ENCODE measurements at places on chromosomes 7 and 10.

DNA sequence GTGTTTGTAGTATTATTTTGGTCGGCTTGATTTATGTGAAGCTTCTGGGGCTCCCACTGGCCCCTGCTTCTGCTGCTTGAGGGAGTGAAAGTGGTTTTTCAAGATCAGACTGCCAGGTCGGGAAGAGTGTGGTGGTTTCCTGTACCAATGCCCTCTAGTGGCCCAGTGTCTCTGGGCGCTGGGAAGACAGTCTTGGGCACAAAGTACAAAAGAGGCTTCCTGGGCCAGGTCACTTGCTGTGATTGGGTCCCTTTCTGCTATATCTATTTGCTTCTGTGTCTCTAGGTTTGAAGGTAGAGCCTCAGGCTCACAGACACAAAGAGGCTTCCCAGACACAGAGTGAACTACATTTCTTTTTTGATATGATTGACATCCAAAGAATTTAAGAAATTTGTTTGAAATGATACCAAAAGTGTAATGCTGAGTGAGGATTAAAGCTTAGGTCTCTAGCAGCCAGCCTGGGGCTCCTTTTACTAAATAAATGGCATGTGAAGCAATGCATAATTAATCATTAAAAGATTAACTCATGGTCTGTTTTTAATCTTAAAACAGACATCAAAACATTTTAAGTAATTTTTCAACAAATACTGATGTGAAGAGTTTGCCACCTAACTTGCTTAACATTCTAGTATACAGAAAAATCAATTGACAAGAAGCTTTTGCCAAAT, 36.3 kb downstream of the ABCB1 start:
- no peak for DNase-seq

DNA sequence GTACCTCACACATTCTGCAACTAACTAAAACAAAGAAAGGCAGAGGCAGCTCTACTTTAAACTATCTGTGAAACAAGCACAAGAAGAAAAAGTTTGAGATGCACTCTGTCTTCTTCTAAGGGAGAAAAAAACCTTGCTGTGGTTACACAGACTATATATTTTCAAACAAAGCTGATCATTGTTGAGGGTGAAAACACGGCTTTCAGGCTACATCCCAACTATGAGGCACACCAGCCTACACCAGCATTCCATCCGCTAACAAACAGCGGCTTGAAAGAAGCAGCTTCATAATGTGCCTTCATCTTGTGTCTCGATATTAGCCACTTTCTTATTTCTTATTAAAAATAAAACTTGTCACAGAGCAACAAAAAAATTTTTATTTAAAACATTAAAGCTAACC, 79.1 kb downstream of the USP6NL start:
- no peak for DNase-seq

- DNase-seq, result no peak
Measured at GRCh38 chr10:59087486-59087885, 89.0 kb upstream of the PHYHIPL start.

DNA sequence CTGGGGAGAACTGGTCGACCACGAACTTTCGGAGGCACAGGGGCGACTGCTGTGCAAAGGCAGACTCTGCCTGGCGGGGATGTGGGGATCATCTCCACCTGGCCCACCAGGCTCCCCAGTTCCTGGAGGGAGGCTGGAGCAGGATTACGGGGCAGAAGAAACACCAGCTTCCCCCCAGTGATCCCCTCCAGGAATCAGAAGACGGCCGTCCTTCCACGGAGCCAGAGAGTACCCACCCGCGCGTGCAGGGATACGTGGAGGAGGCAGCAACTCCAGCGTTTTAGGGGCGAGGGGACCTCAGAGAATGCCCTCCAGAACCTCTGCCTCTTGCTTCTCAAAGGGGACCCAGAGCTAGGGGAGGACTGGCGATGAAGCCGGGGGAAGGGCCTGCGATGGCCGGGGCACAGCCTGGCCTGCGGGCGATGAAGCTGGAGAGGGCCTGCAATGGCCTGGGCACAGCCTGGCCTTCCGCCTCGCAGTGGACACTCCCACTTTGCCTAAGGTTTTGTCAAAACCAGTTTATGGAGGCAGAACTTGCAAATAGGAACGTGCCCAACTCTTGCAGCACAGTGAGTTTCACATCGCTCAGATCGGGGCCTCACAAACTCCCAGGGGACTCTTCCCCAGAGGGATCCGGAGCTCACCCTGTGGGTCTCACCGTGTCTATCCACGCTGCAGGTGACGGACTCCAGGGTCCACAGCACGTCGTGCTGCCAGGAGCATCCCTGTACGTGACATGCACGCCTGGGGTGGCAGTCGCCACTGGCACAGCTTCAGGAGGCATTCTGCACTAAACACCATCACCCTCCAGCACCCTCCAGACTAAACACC, 77.9 kb upstream of the PDGFA start:
- DNase-seq, result no peak
